ENCODE measurements at places on chromosomes 7 and 10. TPM values are rescaled to one million over a fixed set of nuclear protein-coding genes. Genes with fewer than 3 reads are reported as not detected.

DNA sequence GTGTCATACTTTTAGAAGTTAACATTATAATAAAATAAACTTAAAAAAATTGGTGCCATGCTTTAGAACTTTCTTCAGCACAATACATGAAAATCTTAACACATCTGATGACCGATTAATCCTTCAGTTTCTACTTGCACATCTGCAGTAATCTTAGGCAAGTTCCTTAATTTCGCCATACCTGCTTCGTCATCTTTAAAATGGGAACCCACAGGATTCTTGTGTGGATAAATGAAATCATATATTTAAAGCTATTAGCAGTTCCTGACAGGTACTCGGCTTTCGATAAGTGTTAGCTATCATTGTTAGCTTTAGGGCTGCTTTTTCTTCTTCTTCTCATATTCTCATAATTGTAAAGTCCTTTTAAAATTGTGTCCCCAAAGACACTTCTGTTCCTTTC lies 907 bp upstream of the VPS50 start:
- no peak for DNase-seq

- no peak for DNase-seq
Observed at GRCh38 chr7:123538189-123538714, 3.9 kb upstream of the IQUB start.

DNA sequence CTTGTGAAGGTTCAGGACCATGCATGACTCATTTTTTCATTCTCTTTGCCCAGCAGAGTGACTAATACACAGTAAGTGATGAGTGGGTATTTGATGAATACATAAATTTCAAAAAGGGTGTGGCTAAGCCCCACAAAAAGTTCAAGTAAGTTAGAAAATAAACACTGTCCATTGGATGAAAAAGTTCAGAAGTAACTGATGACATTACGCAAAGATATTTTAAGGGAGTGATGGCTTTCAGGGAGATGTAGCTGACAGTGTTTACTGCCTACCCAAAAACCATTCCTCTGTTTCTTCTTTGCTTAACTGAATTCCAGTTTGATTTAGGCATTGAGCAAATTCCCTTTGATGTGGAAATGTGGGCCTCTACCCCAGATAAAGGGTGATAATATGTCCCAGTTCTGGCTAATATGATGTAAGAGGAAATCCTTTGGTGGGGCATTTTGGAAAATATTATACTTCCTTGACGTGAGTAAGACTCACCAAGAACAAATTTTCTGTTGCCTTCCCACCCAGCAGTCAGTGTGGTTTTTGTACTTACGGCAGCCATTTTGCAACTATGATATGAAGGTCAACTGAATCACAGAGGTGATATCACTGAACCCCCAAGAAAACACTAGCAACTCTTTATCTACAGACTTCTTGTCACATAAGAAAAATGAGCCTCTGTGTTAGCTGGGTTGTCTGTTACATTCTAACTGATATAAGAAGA lies 29.0 kb upstream of the EBLN1 start:
- no peak for DNase-seq

VGF gene
- polyA plus RNA-seq, result 0.11 TPM
